ENCODE measurements at places on chromosomes 5 and 9.

DNA sequence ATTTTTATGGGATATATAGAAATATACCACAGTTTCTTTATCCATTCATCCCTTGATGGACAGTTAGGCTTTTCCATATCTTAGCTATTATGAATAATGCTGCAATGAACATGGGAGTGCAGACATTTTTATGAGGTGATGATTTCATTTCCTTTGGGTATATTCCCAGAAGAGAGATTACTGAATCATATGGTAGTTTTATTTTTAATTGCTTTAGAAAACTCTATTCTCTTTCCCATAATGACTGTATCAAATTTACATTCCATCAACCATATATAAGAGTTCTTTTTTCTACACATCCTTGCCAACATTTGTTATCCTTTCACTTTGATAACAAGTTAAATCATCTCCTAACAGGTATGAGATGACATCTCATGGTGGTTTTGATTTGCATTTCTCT is 821.6 kb downstream of the TLE1 start:
- DNase-seq: no peak

GRCh38 chr9:108019821-108020220 is 530.3 kb upstream of the KLF4 start:
- no peak for DNase-seq

- no peak for DNase-seq
Measured at GRCh38 chr9:79829566-79830302, 258.0 kb downstream of the TLE4 start.

GRCh38 chr9:133526721-133527321 is 2.1 kb upstream of the MYMK start:
- DNase-seq: no peak

DNA sequence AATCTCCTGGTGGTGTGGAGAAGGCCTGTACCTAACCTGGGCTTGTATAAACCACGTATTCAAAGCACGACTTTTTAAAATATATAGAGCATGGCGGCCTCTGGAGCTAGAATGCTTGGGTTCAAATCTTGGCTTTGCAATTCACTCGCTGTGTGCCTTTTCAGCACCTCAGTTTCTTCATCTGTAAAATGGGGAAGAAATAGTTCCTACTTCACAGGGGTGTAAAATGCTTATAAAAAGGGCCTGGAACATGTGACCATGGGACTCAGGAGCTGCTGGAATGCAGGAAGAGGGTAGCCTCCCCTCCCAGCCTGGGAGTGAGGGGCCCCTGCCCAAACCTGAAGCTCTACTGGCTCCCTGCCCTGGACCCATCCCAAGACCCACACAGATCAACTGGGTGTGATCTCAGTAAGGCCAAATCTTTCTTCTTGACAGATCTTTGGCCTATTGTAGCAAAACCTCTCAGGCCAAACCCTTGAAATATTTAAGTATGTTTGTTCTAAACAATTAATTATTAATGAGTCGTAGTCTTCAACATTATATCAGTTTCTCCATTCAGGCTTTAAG is 269.0 kb downstream of the ZSWIM6 start:
- DNase-seq: no peak

DNA sequence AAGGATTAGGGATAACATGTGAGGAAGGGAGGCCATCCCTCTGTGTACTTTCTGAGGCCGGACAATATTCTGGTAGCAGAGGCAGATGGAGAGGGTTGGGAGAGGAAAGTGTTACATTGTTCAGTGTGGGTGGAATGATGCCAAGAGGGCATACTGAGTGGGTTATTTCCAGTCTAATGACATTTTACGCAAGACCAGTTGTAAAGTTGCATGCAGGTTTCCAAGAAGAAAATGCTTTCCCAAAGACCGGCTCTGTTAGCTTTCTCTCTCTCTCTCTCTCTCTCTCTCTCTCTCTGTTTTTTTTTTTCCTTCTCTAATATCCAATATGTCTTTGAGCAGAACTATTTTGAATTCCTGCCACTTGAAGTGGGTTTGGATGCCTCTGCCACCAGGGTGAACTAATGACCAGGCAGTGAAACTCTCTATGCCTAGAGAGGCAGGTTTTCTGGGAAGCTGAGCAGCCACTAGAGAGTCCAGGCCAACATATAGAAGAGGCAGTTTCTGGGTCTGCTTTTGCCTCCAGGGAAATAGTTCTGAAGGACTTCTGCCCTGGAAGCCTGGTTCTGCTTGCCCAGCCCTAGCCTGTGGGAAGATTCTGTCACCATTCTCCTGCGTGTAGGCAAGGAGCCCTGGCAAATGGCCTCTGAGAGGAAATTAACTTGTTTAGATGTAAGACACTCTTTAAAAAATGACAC is 24.4 kb upstream of the ZNF366 start:
- DNase-seq: no peak

GRCh38 chr9:32738501-32739172 is 44.7 kb upstream of the TMEM215 start:
- DNase-seq: peak; percentile 41

GRCh38 chr5:89777758-89778157 is 631.8 kb downstream of the CETN3 start:
- no peak for DNase-seq

DNA sequence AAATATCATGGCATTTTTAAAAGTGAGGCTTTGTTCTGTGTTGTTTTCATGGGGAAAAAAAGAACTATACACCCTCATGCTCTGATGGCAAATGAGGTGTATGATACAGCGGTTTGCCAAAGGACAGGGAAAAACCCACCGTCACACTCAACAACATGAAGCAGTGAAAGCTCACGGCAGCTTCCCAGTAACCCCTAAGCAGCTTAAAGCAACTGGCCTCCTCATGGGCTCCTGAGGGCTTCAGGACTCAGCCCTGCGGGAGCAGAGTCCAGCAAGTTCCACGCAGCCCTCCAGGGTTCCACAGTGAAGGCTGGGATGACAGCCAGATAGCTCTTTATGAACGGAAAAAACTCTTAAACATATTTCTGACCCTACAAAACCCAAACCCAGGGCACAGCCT is 12.9 kb downstream of the BARHL1 start:
- peak; percentile 15 for DNase-seq

DNA sequence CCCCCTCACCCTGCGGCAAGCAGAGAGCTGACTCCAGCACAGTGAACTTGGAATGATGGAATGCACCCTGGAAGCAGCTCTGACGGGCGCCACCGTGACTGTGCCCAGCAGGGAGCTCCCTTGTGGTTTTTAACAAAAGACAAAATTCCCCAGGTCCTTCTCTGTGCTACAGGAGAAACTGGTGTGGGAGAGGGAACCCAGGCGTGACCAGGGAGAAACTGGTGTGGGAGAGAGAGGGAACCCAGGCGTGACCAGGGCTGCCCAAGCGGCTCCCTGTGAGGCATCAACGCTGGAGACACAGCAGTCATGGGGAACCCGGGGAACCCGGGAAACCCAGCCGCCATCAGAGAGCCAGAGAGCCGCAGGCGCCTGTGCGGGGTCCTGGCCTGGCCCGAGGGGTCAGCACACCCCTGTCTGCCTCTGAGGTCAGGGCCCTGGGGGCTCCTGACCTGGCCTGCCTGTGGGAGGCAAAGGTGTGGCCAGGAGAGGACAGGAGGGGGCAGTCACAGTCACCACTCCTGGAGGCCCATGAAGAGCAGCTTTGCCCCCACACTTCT is 3.1 kb upstream of the AHRR start:
- peak; percentile 71 for DNase-seq

DNA sequence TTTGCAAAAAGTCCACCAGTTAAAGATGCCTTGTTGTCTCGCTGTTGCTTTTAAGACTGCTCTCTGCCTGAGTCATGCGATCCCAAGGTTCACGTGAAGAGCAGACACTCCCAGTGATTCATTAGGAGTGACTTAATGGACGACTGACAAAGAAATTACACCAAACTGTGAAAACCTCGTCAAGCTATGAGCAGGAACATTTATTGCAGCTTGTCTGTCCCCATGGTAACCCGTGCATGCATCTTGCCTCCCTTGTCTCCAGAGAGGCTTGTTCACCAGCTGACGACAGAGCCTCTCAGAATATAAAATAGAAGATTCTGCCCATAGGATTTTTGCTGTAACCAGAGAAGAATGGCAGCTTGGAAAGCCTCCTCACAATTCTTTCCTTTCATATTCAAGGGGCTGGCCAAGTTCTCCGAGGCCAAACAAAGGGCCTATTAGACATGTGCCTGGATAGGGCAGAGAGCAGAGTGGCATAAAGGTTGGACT is 352.7 kb downstream of the SPOCK1 start:
- peak; percentile 49 for DNase-seq

DNA sequence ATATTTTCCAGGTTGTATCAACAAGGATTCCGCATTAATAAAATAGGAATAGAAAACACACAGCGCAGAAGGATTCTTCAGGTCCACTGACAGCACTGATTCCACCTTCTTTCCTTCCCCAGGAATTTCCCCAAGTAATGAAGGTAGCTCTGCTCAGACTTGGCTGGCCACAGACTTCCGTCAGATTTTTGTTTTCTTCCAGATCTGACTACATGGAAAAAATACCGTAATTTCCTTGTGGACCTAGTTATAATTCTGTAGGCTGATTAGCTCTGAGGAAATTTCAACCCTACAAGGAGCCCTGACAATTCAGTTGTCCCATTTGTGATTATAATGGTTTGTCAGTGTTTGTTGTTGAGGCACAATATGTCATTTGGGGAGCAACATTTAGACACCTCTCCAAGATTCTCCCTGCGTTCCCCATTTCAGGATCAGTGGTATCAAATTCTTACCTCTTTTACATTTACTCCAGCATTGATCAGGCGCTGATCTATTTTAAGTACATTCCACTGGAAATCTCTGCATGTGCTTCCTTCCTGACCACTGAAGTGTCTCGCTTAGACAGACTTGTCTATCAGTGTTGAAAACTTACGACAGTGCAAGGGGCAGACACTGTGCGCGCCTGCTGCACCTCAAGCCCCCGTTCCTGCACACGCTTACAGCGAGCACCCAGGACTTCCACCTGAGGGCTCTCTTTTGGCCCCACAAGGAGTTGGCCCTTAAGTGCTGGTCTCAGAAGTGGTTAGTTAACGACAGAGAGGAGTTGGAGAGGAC is 94.8 kb downstream of the LHFPL2 start:
- DNase-seq: no peak

DNA sequence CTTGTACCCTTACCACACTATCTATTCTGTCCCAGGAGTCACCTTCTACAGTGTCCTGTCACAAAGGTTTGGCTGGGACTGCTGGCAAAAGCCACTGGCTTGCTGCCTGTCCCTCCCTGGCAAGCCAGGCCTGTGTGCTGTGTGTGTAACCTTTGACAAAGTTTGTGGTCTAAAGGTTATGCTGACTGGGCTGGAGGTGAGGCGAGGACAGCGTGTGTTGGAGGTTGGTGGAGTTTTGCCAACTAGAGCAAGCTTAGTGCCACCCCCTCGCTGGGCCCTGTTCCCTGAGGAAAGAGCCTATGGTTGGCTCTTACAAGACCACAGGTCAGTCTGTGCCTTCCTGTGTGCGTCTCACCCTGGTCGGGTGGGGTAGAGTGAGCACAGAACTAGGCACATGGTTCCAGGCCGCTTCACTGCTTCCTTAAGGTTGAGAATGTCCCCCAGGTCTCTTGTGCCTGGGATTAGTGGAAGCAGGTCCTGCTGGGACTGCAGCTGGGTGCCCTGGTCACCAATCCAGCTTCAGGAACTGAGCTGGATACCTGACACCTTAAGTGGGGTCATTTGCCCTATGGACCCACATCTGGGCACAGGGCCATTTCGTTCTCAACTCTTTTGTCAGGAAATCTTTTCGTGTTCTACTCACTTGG is 152.2 kb downstream of the GADD45G start:
- no peak for DNase-seq

DNA sequence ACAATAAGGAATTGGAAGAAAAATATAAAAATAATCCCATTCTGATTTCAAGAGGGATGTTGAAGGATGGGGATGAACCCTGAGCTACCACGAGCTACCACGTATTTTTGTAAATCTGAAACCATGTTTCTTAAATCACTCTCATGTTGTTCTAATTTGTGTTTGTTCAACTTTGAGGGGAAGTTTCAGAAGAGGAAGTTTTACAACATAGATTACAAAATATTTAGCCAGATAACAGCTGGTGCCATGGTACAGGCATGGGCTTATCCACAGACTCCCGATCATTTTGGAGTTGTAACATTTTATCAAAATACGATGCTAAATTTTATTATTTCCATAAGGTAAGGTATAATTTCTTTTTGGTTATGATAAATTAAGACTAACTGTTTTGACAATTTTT is 15.2 kb downstream of the CCDC125 start:
- no peak for DNase-seq

GRCh38 chr5:174177976-174178605 is 132.6 kb downstream of the NSG2 start:
- DNase-seq: no peak

- no peak for DNase-seq
Measured at GRCh38 chr5:2840372-2840915, 89.0 kb upstream of the IRX2 start.

DNA sequence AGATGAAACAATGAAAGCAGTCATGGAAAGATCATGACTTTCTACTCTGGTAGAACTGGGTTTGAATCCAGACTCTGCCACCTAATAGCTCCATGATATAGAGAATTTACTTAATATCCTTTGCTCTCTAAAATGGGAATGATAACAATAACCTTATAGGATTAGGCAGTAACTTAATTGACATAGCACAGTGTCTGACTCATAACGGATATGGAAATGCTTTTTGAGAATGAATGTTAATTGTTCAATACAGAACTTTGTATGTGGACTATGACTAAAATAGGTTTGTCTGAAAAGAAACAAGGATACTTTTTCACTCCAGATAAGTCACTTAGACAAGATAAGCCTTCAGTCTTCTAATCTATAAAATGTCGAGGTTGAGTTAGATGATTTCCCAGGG is 330.7 kb downstream of the PTPRD start:
- no peak for DNase-seq

- DNase-seq: no peak
Measured at GRCh38 chr9:81321551-81321950, 367.8 kb downstream of the TLE1 start.

- no peak for DNase-seq
Measured at GRCh38 chr5:119527351-119527750, 75.1 kb downstream of the HSD17B4 start.

- DNase-seq: peak; percentile 14
Measured at GRCh38 chr5:32612134-32612888, 27.0 kb downstream of the SUB1 start.

DNA sequence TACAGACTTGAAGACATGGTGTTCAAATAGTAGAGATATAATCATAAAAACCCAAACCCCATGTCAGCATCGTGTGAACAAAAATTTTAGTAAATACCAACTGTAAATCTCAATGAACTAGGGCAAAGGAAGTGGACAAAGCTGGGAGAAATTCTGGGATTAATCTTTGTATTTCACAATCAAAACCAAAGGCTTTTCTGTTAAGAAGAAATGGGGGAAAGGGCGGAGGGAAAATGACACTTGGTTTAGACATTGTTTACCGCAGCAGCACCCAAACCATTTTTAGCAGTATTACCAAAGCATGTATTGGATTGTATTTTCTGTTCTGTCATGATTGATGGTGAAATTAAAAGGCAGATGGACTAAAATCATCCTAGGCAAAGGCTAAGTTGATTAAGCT is 134.2 kb upstream of the PRSS3 start:
- DNase-seq: no peak

DNA sequence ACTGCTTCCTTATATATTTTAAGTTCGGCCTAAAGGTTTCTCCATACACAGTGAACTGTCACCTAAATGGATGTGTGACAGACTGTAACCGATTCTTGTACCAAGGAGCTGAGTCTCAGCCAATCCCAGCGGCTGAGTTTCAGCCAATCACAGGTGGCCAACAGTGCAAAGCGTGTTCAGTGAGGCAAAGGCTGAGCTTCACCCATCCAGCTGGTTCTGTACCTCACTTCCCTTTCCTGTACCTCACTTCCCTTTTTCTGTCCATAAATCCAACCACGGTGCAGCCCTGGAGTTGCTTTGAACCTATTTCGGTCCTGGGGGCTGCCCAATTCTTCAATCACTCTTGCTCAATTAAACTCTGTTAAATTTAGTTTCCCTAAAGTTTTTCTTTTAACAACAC is 15.7 kb upstream of the TBC1D9B start:
- no peak for DNase-seq

Measured in PC-9 (cell line).